ENCODE measurements at places on chromosomes 13 and 19.

- DNase-seq = no peak
Measured at GRCh38 chr13:34139660-34140227, 321.8 kb downstream of the RFC3 start.

GRCh38 chr19:30271816-30272215, 100.4 kb upstream of the ZNF536 start:
- no peak for DNase-seq

- DNase-seq = no peak
Measured at GRCh38 chr13:75092143-75092542, 389.8 kb downstream of the TBC1D4 start.

DNA sequence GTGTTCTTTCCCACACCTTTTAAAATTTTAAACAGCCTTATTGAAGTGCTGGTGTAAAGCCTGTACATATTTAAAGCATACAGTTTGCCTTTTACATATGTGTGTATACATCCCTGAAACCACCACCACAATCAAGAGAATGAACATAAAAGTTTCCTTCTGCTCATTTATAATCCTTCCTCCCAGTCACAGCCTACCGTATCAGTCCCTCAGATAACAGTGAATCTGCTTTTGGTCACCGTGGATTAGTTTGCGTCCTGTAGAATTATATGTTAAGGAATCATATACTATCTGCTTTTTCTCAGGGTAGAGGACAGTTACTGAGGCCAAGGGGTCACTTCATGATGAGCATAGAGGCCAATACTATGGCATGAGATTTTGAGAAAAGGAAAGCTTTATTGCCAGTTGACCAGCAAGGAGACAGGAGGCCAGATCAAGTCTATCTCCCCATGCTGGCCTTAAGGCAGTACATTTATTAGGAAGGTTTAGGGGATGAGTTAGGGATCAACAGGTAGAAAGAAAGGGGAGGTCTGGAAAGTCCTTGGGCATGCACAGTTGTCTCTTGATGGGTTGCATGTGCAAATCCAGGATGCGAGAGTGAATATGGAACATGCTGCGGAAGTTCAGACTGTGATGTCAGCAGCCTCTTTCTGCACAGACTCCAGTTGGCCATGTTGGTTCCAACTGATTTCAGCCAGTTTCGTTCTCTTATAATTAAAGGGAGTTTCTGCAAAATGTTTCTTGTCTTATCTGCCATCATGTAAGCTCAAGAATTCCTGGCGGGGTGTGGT, 36.3 kb upstream of the LSM14A start:
- no peak for DNase-seq

Data from stimulated activated CD4-positive, alpha-beta T cell treated with anti-CD3 and anti-CD28 coated beads, TNF-alpha, amount 100 ng/mL, for 48 hours (primary cell).